ENCODE measurements at places on chromosomes 6 and 20. TPM values are rescaled to one million over a fixed set of nuclear protein-coding genes. Genes with fewer than 3 reads are reported as not detected.

DNA sequence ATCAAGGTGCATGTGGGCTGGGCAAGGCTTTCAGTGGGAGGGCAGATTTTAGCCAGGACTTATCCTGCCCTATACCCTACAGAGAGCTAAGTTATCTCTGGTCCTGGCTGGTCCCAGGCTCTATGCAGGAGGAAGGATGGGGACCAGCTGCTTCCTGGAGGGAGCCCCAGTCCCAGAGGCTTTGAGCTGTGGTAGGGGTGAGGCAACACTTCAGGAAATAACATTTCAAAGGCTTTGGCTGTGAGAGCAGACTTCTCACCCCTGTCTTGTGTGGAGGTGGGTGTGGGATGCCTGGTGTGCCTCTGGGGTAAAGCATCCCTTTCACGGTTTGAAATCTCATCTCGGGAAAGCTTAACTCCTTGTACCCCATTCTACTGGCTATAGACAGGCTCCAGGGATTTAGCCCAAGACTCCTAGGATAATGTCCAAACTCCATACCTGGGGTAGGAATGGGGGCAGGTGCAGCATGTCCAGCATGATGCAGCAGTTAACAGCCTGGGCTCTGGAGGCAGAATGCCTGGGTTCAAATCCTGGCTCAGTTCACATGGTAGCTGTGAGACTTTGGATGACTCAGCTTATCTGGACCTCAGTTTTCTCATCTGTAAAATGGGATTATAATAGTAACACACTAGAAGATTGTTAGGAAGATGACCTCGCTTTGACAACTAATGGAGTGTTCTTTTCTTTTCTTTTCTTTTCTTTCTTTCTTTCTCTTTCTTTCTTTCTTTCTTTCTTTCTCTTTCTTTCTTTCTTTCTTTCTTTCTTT, 27.5 kb upstream of the SIRPA start:
- H3K4me3 ChIP-seq = no peak overlapping the region
- no peaks in the 10 kb centered on the region for H3K4me1 ChIP-seq
- DNase-seq = no peak
- H3K36me3 ChIP-seq = no peaks in the 10 kb centered on the region
- H3K27ac ChIP-seq = no peak overlapping the region

- no peak overlapping the region for H3K27ac ChIP-seq
- H3K4me1 ChIP-seq = no peaks in the 10 kb centered on the region
- H3K36me3 ChIP-seq = no peaks in the 10 kb centered on the region
- no peak overlapping the region for H3K4me3 ChIP-seq
Measured at GRCh38 chr6:141540207-141540606, 592.5 kb upstream of the GJE1 start.

- peaks cover 22% of the 10 kb centered on the region for H3K27me3 ChIP-seq
- no peaks in the 10 kb centered on the region for H3K36me3 ChIP-seq
- no peak overlapping the region for H3K27ac ChIP-seq
- peaks cover 2% of the 10 kb centered on the region for H3K4me1 ChIP-seq
- no peak for DNase-seq
Measured at GRCh38 chr20:37423545-37423944, 77.6 kb downstream of the SRC start.

GRCh38 chr6:154508573-154509375, 1.7 kb downstream of the CNKSR3 start:
- peak overlapping the region; percentile 86 for H3K4me3 ChIP-seq
- DNase-seq = peak; percentile 47
- no peaks in the 10 kb centered on the region for H3K27me3 ChIP-seq
- no peaks in the 10 kb centered on the region for H3K36me3 ChIP-seq
- H3K27ac ChIP-seq = peak overlapping the region; percentile 94

Gene CDH4
- not detected for total RNA-seq

DNA sequence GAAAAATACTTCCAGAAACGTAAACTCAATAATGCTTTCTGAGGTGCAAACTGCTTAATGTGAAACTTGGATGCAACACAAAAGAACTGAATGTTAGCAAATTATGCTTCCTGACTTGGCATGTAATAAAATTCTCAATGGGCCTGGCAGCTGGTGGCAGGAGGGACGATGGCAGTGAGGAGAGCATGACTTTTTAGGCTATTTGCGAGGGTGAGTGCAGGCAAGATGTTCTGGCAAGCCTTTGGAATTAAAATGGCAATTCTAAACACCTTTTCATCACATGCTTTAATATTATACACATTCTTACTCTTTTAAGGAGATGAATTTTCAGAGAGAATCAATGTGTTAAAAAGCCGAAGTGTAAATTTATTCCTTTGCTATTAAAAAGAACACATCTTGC, 224.8 kb upstream of the CDH4 start:
- H3K27me3 ChIP-seq = peaks cover 3% of the 10 kb centered on the region
- DNase-seq = no peak
- H3K4me3 ChIP-seq = no peak overlapping the region

Gene SIRPB2
- not detected for total RNA-seq

Gene SLC17A4
- total RNA-seq = 9.6 TPM

- no peaks in the 10 kb centered on the region for H3K36me3 ChIP-seq
- H3K27ac ChIP-seq = no peak overlapping the region
Measured at GRCh38 chr6:43506667-43507471, 3.3 kb downstream of the LRRC73 start.

Gene MUC22
- 0.03 TPM for total RNA-seq

Gene LAMA4
- total RNA-seq = 19.1 TPM
